ENCODE measurements at places on chromosomes 11 and 22.

DNA sequence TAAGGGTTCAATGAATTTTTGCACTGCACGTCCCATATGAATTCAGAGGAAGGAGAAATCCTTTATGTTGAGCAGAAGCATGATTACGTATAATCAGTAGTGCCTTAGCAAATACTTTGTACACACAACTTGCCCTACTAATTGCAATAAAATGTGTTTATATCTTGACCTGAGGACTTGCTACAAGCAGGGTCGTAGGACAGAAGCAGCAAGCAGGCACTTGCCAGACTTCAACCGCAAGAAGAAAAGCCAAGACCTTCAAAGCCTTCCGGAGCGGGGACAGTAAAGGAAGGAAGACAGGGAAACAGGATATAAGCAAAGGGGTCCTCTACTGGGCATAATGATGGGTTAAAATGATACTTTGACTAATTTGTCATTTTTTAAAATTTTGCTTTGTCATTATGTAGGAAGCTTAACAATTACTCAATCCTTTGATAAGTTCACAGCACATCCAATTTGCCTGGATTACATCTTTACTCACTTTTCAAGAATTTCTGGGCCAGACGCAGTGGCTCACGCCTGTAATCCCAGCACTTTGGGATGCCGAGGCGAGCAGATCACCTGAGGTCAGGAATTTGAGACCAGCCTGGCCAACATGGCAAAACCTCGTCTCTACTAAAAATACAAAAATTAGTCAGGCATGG is 23.2 kb upstream of the UBASH3B start:
- DNase-seq, result no peak

DNA sequence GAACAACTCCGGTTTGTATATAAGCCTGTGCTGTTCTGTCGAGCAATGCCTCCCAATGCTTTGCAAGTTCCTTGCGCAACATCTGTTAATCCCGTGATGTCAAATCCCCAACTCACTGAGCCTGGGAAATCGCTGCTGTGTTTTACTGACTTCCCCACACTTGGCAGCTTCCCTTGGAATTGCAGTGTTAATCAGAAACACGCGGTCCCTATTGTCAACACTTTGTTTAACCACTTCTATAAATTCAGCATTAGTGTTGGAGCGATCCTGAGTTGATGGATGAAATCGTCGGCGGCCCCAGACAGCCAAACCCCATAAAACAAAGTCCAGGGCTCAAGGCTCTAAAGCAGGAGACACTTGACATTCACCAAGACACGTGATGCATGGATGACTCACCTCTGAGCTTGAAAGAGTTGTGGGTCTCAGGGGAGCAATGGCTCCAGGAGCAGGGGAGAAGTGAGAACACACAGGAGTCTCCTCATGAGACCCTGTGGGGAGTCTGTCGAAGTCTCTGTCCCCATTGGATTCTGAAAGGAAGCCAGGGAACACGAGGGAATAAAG is 555.3 kb downstream of the MIAT start:
- DNase-seq, result no peak

DNA sequence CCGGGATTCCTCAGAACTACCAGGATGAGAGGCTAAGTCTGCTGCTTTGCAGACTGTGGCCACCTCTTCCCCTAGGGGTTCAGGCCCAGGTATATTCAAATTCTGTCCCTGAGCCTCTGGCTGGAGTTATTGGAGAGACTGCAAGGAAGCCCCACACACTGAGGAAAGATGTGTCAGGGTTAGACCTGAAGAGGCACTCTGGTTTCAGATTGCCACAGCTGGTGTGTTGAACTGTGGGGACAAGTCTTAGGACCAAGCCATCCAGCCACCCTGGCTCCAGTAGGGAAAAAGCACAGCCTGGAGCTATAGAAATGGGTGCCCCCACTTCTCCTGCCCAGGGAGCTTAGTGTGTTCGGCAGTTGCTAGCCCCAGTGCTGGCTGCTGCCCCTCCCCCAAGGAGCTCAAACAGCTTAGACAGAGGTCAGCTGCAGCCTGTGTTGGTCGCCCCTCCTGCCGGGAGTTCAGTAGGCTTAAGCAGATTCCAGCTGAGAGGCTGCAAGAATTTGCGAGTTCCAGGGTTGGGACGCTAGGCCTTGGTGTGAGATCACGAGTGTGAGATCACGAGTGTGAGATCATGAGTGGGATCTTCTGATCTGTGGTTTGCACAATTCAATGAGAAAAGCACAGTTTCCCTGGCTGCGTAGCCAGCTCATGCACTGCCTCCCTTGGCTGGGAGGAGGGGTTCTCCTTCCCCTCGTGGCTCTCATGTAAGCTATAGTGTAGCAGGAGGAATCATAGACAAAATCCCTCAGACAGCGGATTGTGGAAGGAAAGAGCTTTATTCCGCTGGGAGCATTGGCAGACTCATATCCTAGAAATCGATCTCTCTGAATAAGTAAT is 552.1 kb upstream of the CHORDC1 start:
- DNase-seq, result no peak

- DNase-seq, result no peak
Observed at GRCh38 chr11:73944085-73944484, 6.7 kb upstream of the DNAJB13 start.

DNA sequence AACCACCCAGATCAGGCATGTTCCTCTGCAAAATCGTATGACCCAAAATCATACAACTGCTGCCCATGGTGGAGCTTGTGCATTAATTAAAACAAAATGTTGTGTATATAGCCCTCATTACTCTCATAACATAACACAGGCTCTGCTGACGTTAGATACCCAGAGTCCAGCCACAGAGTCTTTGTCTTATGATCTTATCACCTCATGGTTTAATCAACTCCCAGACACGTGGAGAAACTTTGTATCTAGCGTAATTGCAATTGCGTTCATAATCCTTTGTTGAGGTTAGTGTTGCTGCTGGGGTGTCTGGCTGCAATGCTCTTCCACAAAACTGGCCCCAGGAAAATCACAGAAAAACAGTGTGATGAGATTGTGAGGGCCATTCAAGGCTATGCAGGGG is 5.0 kb upstream of the APOL1 start:
- no peak for DNase-seq

All from activated CD4-positive, alpha-beta T cell treated with anti-CD3 and anti-CD28 coated beads, Interleukin-2, amount 10 ng/mL, durations not matched to agents 7 days and 5 days (primary cell).